Head of caudate nucleus (tissue), 42 donors: ENCODE measurements at places on chromosomes 7 and 10.

- no peak for DNase-seq
These were observed 103.8 kb upstream of the AHR start for GRCh38 chr7:17194656-17195055.

DNA sequence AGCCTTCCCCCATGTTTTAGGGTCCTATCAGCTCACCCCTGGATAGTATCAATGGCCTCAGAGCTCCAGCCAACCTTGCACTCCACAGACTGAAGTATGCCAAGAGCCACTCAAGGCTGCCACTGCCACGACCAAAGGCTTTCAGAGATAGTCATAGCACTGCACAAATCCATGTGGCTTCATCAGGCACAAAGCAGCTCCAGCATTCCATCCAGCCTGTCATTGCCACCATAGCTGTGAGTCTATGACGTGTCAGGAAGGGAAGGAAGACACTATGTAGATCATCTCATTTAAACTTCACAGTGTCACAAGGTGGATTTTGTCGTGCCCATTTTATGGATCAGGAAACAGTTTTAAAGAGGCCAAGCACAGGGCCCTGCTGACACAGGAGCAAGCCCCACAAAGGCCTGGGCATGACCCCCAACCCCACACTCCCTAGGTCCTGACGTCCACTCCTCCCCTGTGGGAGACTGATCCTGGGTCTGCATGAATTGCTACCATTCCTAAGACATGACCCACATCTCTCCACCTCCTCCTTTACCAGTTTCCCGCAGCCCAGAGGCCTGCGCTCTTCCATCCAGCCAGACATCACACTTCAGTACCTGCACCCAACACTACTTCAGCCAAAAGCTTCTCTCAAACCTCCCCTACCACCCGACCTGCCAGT is 119.4 kb downstream of the DIP2C start:
- DNase-seq = no peak

DNA sequence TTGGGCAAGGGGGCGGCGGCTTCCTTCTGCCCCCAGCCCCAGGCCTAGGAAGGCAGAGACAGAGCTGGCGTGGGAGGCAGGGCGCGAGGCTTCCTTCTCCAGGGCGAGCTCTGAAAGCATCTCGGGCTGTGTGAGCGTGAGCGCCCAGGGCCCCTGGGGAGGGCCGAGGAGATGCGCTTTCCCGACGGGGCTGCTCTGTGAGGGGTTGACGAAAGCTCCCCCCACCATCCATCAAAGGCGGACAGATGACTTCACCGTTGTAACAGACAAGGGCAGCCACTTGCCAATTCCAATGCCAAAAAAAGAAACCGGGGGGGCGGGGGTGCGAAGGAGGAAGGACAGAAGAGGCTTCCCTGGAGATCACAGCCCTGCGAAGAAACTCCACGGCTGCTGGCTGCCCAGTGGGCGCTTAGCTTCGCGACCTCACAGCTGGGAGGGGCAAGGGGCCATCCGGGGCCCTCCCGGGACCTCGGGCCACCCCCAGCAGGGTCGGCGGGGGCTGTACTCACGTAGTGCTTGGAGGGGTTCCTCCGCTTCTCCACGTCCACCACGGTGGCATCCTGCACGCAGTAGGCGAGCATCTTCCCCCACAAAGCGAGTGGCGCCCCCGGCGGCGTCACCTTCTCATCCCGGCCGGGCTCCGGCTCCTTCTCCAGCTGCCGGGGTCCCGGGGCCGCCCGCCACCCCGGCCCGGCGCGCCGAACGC is 537 bp downstream of the SH3PXD2A start:
- peak; percentile 49 for DNase-seq

DNA sequence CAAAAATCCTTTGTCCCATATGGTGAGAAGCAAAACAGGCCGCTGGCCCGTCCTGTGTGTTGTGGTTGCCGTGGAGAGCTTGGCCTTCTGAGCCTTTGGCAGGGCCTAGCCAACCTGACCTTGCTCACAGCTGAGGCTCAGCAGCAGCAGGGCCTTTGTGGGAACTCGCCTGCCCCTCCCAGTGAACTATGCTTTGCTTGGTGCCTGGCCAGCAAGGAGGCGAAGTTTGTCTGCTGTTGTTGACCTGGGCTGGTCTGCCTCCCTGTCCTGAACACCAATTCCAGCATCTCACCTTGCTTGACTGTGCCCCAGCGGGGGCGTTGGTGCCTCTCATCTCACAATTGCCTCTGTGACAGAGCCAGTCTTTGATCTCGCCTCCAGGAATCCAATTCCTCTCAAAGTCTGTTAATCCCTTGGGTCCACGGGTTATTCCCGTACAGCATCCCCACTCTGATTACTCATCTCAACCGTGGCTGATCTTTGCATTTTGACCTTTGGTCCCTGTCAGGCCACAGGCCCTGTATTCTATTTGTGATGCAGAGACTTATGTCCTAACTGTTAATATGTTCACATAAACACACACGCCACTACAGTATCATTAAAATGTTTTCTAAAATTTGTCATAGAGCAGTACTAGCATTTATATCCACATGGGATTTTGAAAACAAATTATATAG is 22.6 kb downstream of the EPDR1 start:
- peak; percentile 5 for DNase-seq

DNA sequence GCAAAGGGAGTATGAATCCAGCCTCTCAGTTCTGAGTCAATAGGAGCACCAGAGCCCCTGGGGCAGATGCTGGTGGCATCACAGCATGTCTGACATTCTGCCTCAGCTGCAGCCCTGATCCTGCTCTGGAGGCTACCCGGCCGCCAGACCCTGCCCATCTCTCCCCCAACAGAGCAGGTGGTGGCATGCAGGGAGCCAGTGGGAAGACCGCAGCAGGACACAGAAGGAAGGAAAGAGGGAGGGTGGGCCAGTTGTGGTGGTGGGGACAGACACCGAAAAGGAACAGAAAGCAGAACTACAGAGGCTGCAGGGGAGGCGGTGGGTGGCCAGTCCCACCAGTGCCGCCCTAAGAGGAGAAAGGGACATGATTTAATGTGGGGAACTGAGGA is 35.3 kb downstream of the BLNK start:
- DNase-seq = no peak

DNA sequence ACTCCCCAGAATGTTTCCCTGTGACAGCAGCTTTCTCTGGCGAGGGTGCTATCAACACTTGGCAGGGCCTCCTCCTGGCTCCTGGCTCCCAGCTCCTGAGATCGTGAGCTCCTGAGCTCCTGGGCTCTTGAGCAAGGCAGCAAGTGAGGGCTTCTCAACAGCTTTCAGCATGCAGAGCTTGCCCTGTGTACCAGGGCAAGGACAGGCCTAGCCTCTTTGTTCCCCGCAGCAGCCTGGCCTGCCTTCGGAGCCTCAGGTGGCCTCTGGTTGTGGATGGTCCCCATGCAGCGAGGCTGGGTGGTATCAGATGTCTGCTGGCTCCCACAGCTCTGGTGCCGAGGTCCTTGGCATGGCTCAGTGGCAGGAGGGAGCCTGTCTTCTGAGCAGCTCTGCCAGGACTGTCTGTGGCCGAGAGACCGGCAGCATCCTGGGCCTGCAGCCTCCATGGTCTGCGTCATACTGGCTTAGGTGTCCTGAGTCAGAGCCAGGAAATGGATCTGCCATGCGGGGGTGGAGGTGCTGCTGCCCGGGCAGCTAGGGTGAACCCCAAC is 44.2 kb downstream of the ZMIZ1 start:
- no peak for DNase-seq

DNA sequence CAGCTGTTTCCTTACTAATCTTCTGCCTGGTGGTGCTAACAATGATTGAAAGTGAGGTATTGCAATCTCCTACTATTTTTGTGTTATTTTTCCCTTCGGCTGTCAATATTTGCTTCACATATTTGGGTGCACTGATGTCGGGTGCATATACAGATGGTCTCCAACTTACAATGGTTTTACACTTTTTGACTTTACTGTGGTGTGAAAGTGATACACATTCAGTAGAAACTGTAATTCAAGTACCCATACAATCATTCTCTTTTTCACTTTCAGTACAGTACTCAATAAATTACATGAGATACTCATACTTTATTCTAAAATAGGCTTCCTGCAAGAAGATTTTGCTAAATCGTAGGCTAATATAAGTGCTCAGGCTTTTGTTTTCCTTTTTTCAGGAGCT is 73.2 kb downstream of the RNF216 start:
- no peak for DNase-seq

DNA sequence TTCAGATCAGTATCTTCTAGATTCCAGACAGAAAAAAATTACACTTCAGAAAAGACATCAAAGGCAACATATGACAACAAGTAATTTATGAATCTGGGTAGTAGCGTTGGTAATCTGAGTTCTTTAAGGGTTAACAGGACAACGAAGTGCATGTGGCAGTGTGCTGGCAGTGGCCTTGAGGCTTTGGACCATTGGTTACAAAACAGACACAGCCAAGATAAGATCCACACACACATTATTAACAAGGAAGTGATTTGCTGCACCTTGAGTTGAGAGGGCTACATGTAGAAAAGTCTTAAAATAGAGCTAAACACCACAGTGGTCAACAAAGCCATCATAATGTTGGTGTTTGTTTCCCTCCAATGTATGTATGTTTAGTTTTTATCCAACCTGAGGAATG is 40.6 kb downstream of the AKR1D1 start:
- no peak for DNase-seq

DNA sequence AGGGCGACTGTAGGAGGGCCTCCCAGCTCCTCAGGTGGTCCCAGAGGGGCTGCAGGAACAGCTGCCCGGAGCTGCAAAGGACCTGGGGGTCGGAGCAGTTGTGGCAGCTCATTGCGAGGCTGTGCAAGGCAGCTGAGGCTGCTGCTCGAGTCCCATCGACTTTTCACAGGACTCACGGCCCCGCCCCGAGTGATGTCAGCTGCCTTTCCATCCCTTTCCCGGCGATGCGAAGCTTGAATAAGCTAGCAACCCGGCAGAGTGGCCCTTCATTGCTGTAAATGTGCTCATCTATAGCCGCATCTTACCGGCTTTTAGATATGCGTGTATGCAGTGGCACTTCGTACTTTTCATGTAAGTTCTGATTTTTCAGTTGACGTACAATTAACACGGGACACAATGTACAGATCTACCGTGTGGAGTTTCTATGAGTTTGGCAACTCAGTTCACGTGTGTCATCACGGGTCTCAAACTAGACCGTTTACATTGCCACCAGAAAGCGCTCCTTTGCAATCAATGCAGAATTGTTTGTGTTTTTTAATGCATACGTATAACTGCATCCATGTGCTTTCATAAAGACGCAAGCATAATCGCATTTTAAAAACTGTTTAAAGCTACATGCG is at the start of gene CH25H:
CH25H (minus strand) TSS at position 137 of the 620 bp plus-strand sequence; CDS start at position 112, 25 bp downstream.
- peak; percentile 80 for DNase-seq

DNA sequence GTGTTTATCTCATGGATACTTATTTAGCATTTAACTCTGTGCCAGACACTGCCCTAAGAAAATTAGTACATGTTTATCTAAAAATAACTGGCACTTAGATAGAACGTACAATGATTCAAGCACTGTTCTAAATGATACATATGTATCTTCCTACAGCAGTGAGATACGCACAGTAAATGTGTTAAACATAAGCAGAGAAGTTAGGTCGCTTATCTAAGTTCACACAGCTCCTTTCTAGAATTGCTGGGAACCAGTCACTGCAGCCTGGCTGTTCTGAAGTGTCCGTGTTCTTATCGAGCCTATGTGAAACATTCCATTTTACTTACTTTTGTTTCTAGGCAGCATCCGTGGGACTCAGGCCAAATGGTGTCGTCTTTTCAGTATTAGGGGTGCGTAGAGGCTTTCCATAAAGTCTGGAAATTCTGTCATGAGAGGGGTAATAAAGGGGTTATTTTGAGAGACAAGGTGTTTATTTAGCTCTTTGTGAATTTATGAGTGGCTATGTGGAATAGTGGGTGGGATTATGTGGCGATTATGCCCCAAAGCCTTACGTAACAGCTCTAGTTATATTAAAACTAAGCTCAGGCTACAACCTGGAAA is 186.9 kb downstream of the SND1 start:
- DNase-seq = no peak

DNA sequence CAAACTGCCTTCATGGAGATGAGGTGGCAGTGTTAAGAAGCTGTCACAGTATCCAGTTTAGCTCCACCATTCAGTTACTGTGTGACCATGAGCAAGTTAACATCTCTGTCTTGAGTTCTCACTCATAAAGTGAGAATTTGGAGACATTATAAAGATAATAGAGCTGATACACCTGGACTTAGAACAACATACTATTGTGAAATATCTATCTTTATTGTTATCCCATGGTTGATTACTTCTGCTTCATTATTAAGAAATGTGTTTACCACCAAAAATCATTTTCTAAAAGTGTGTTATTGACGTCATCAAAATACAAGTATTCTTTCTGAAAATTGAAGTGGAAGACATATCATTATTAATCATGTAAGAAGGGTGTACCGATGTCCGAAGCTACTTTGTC is 166.9 kb downstream of the SEMA3A start:
- DNase-seq = no peak
